Upper lobe of left lung (tissue), 6 donors: ENCODE measurements at places on chromosomes 6 and 20. TPM values are rescaled to one million over a fixed set of nuclear protein-coding genes. Genes with fewer than 3 reads are reported as not detected.

CAGE1 gene
- total RNA-seq, result not detected

PAX1 gene
- not detected for total RNA-seq

- no peak for DNase-seq
Measured at GRCh38 chr6:94377835-94378234, 958.5 kb upstream of the EPHA7 start.

- peak; percentile 94 for DNase-seq
Measured at GRCh38 chr20:34475979-34476736, 40.1 kb upstream of the DYNLRB1 start.
